ENCODE measurements at places on chromosomes 6 and 20.

DNA sequence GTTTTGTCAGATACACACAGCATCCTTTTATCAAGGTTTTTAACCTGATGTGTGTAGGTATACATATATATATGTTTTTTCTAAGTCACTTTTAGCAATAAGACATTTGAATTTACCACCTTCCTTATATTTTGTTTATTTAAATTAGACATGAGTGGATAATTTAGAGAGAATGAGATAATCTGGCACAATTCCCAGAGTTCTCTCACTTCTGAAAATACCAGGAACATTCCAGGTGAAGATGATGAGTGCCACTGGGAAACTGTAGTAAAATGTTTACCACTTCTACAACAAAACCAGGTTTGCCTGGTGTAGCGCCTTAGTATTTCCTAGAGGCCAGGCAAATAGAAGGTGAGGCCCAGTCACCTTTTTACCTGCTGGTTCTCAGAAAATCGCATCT lies 189.5 kb downstream of the TMEM242 start:
- DNase-seq, result peak; percentile 15

DNA sequence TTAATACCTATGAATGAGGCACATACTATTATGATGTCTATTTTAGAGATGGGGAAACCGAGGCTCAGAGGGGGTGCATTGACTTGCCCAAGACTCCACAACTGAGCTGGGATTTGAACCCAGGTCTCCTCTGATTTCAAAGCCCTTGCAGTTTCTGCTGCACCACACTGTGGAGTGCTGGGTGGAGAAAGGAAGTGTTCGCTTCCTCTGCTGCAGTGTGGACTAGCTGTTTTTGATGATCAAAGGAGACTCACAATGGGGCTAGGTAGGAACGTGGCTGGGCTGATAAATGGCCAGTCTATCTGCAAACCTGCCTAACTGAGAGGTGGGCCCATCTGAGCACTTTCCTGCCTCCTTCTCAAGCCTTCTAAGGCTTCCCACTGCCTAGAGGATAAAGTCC lies 87.2 kb downstream of the CD40 start:
- DNase-seq, result no peak

DNA sequence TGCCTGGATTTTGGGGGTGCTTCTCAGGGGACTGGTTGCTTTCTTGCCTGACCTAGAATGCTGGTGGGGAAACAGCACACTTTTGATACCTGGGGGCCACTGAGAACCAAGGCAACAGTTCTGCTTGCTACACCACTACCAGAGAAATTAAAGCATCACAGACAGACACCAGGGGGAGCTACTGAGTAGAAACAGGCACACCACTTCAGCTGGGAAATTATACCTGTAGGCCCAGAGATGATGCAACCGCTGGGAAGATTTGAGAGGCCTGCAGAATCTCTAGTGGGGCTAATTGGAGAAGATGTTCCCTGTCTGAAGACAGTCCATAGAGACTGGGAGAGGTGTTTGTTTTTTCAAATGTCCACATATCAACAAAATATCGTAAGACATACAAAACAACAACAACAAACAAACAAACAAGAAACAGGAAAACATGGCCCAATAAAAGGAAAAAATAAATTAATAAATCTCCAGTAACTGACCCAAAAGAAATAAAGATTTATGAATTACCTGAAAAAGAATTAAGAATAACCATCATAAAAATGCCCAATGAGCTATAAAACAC lies 129.4 kb upstream of the RIN2 start:
- peak; percentile 67 for DNase-seq

GRCh38 chr20:52688345-52688744 lies 283.8 kb upstream of the TSHZ2 start:
- DNase-seq, result no peak

DNA sequence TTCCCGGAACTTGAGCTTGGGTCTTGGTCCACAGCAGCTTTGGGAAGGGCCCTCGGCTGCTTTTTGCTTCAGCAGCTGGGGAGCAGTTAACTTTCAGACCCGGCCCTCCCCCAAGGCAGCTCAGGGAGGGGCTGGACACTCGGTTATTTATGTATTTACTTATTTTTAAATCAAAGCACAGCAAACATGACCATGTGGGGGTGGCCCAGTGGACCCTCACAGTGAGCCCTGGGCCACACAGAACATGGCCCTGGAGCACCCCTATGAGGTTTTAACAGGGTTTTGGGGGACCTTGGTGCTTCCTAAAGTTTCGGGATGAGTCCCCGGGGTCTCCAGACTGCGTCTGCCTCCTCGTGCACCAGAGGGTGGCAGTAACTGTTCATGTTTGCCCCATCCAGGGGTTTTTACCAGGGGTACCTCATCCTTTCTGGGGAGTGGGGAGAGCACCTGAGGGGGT lies 26.6 kb upstream of the NPBWR2 start:
- DNase-seq, result no peak

GRCh38 chr6:26097268-26097875 lies 10.1 kb downstream of the HFE start:
- DNase-seq, result peak; percentile 52

- no peak for DNase-seq
These were observed 77.2 kb upstream of the TIAM2 start for GRCh38 chr6:154917941-154918340.

DNA sequence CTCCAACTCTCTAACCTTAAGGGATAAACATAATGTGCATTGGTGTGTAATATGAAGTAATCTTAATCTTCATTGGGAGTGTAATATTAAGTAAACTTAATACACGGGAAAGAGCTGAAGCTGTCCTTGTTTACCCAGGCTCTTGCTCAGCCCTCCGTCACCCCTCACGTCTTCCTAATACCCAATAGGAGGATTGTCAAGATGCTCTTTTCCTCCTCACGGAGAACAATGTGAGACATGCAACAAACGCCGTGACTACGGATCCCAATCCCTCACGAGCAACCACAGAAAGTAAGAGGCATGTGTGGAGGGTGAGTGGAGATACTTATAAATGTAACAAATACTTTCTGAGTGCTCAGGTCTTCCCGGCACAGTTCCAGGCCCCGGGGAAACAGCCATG lies 11.0 kb downstream of the KIF16B start:
- DNase-seq, result no peak

Data from A172 (cell line).